ENCODE measurements at places on chromosomes 13 and 19.

DNA sequence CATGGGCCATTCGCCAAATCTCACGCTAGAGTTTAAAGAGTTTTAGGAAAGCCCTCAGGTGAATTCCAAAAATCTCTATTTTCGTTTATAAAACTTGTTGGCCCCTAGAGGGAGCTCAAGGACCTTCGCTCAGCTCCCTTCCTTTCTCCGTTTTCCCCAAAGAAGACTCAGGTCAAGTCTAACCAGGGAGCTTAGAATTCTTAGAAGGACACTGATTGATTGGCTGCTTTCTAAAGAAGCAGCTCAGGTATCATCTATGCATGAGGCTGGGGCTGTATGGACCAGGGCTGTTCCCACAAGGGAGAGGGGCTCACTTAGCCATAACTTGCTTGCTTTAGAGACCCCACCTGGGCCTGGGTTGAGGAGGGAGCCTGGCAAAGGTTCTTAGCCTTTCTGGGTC lies 20.5 kb downstream of the DZIP1 start:
- DNase-seq, result no peak

GRCh38 chr13:44397766-44398223 lies 24.2 kb downstream of the SERP2 start:
- no peak for DNase-seq

GRCh38 chr19:7676376-7676775 lies 514 bp upstream of the MCEMP1 start:
- no peak for DNase-seq

DNA sequence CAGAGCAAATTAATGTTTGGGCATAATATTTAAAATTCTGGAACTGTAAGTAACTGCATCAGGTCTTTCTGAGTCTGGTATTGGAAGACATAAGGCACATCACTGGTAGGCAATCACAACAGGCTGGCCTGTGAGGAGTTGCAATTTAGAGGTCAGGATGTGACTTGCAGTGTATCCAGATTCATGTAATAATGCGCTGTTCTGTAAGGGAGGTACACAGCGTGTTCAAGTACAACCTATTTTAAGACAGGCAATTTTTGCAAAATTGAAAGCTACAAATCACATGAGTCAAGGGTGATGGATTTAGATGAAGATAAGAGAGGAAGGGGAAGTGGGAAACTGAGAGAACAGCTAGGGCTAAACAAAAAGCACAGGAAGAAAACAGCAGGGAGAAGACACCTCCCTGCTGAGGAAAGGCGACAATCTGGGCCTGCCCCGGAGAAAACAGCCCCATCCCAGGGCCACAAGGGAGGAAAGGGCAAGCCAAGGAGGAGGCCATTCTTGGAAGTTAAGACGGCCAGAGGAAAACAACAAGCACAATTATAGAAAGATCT lies 138.1 kb downstream of the LACC1 start:
- DNase-seq, result no peak

GRCh38 chr13:26742691-26743358 lies 17.8 kb downstream of the GPR12 start:
- no peak for DNase-seq

DNA sequence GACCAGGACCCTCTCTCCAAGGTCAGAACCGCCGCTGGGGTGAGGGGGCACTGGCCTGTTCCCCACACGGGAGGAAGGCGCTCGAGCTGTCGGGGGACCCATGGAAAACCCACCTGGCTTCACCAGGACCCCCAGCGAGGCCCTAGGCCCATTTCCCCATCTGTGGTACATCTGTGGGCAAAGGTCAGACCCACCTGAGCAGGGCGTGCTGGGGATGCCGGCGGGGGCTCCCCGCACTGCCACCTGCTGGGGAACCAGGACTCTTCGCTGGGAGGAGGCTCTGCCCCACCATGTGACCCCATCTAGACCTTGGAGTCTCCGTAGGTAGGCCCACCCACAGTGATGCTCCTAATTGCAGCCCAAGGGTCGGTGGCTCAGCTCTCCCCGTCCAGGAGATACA lies 511 bp downstream of the WDR88 start:
- no peak for DNase-seq

- no peak for DNase-seq
Measured at GRCh38 chr13:59111751-59112171, 1052.0 kb downstream of the DIAPH3 start.

DNA sequence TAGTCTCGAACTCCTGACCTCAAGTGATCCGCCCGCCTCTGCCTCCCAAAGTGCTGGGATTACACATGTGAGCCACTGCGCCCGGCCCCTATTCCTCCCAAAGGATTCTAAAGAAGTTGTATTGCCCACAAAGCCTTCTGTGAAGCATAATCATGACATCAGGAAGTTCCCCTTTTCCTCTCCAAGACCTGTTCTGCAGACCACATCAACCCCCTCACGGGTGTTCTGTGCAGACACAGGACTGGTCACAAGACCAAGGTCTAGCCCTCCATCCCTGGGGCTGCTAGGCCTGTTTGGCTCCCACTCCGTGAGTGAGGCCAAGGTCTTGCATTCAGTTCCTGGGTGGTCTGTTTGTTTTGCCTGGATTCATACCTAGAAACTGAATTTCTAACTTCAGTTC lies 178.1 kb downstream of the FLT1 start:
- DNase-seq, result no peak

- DNase-seq, result no peak
Measured at GRCh38 chr19:19137556-19138108, 646 bp downstream of the TMEM161A start.

DNA sequence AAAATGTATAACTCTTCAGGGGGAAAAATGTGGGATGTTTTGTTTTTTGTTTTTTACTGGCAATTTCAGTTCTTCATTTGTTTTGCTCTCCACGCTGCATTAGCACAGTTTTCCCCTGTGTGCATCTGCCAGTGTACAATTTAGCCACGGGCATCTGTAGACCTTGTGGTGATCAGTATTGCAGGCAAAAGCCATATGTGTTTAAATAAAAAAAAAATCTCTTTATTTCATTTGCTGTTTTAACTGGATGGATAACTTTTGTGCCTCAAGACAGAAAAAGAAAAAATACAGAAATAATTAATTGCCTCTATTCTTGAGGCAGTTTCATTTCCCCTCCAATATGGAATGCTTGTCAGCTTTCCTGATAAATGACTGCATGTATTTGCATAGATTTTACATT lies 7.9 kb upstream of the MAB21L1 start:
- DNase-seq, result no peak

GRCh38 chr19:31770223-31770622 lies 421.0 kb upstream of the TSHZ3 start:
- DNase-seq, result no peak

All from vagina (tissue), 2 donors.